Psoas muscle (tissue), 8 donors: ENCODE measurements at places on chromosomes 3 and 15. TPM values are rescaled to one million over a fixed set of nuclear protein-coding genes. Genes with fewer than 3 reads are reported as not detected.

ARL14 gene
- not detected for total RNA-seq

ITIH4 gene
- total RNA-seq, result 90.8 TPM

CRYGS gene
- 0.56 TPM for total RNA-seq

GRCh38 chr15:64975390-64975789, 14.3 kb downstream of the SPG21 start:
- H3K27ac ChIP-seq, result no peak overlapping the region
- no peak for DNase-seq
- H3K4me1 ChIP-seq, result no peaks in the 10 kb centered on the region
- no peaks in the 10 kb centered on the region for H3K27me3 ChIP-seq

GPR156 gene
- 0.43 TPM for total RNA-seq

GRCh38 chr3:67518236-67518635, 136.2 kb downstream of the SUCLG2 start:
- H3K27ac ChIP-seq, result no peak overlapping the region
- no peak overlapping the region for H3K4me3 ChIP-seq
- no peak for DNase-seq
- H3K4me1 ChIP-seq, result peaks cover 9% of the 10 kb centered on the region
- H3K27me3 ChIP-seq, result no peaks in the 10 kb centered on the region
